ENCODE measurements at places on chromosomes 6 and 20.

- no peak for DNase-seq
These were observed 5.3 kb upstream of the TTPAL start for GRCh38 chr20:44470327-44470726.

- no peak for DNase-seq
These were observed 46.7 kb downstream of the MARCKS start for GRCh38 chr6:113903666-113904330.

DNA sequence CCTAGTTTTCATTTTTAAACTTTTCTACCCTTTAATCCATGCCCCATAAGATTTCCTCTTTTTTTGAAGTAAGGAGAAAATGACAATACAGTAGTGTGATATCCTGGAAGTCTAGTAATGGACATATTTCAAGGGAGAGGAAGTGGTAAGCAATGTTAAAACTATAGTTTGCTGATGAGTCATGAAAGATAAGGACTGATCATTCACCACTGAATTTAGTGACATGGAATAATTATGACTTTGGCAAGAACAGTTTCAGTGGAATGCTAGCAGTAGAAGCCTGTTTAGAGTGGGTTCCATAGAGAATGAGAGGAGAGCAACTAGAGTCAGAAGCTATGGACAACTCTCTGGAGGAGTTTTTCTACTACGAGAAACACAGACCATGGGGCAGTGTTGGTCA is 24.9 kb upstream of the SLC2A12 start:
- no peak for DNase-seq

DNA sequence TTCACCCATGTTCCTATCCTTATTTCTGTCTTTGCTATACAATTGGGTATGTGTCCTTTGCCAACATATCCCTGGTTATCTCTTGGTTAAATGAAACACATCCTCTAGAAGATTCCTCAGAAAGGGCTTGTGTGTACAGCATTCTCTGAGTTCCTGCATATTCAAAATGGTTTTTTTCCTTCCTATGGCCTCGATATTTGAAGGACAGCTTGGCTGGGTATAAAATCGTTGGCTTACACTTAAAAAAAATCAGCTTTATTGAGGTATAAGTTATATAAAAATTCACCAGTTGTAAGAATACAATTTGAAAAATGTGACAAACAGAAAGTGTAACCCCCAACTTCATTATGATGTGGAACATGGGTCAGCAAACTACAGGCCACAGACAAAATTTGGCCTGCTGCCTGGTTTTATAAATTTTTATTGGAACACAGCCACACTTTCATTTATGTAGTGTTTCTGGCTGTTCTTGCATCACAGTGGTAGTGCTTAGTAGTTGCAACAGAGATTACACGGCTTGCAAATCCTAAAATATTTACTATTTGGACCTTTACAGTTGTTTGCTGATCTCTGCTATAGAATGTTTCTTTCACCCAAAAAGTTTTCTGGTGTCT is 16.7 kb downstream of the PCMT1 start:
- DNase-seq: no peak

- no peak for DNase-seq
These were observed 503.7 kb downstream of the KIF16B start for GRCh38 chr20:16069389-16070010.

DNA sequence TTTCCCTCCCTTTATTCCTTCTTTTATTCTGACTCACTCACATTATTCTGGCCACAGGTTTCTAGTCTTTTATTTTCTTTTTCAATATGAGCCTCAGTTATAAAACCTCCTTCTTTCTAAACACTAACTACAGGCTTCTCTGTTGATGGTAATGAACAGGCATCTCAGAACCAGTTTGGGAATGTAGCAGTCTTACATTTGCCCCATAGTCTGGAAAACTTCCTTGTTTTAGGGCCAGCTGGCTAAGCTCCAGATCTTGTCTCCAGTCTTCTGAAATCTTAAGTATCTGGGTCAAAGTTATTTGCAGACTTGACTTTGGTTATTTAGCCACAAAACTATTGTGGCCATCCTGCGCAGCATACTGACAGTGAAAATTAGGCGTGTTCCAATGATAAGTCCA is 97.0 kb upstream of the MAN1A1 start:
- DNase-seq: no peak

DNA sequence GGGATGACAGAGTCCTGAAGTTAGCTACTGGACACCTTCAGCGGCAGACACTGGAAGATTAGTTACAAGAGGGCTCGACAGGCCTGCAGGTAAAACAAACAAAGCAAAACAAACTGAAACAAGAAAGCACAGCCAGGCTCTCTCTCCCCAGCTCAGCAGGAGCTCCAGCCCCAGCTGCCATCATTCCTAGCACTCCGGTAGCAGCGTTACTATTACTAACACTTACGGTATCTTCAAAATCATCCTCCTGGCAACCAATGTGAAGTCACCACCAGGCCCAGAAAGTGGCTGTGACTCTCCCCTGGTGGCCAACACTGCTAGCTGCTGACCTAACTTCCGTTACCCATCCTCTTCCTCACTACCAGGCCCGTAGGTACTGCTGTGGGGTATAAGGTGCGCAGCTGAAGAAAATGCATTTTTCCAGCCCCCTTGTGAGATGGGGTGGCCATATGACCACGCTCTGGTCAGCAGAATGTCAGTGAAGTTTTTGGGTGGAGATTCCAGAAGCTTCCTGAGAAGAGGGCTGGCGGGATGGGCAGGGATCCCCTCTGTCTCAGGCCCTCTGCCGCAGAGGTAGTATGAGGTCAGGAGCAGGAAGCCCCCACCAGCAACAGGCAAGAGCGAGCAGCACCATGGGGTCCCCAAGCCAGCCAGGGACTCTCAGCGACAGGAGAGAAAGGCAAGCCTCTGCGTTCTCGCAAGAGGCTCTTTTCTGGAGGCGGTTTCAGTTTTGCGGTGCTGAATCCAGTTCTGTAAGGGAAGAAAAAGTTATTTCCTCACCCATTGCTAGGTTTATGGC is 37.4 kb upstream of the TBXT start:
- no peak for DNase-seq

- no peak for DNase-seq
These were observed 17.8 kb upstream of the BCKDHB start for GRCh38 chr6:80088637-80089036.

GRCh38 chr6:88164061-88164460 is 2.1 kb downstream of the CNR1 start:
- DNase-seq: no peak

DNA sequence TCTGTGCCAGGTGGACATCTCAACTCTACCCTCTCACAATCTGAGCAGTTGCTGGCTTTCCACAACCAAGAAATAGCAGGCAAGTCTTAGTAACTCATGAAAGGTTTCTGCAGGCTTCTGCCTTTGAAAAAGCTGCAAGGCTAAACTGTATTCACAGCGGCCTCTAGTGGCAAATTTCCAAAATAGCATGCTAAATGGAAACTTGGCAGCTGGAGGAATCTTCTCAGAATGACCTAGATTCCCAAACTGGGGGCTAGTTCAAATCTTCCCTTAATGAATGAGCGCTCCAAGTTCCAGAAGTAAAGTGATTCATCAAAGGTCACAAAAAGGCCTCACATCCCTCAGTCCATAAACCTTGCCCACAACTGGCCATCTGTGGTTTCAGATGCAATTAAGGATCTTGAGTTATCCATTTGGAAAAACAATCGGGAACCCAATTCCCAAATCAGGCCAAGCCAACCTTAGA is 11.9 kb upstream of the CPNE5 start:
- DNase-seq: peak; percentile 48

DNA sequence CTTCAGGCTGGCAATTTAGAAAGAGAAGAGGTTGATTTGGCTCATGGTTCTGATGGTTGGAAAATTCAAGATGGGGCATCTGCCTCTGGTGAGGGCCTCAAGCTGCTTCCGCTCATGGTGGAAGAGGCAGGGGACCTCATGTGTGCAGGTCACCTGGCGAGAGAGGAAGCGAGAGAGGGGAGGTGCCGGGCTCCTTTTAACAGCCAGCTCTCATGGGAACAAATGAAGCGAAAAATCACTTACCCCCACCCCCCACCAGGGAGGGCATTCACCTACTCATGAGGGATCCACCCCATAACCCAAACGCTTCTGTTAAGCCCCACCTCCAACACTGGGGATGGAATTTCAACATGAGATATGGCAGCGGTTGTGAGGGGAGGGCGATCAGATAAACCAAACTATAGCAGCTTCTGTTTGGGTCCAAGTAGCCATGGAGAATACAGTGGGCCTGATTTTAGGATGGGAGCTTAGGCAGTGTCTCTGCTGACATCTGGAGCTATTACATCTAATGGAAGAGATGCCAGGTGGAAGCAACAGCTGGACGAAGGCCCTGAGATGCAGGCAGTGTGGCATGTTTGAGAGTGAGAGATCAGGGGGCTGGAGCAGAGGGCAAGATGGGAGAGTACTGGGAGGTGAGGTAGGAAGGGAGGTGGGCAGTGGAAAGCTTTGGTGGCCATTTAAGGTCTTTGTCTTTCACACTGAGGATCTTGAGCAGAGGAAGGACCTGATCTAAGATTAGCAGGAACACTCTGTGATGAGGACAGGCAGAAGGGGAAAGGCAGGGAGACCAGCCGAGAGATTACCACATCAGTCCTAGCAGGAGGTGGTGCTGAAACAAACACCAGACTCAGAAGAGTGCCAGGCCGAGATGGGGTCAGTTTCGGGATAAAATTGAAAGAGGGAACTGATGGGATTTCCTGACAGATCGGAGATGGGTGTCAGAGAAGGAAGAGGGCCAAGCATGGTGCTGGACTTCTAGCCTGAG is 161.8 kb downstream of the NFATC2 start:
- DNase-seq: no peak

GRCh38 chr6:151176911-151177770 is 62.6 kb upstream of the AKAP12 start:
- no peak for DNase-seq

DNA sequence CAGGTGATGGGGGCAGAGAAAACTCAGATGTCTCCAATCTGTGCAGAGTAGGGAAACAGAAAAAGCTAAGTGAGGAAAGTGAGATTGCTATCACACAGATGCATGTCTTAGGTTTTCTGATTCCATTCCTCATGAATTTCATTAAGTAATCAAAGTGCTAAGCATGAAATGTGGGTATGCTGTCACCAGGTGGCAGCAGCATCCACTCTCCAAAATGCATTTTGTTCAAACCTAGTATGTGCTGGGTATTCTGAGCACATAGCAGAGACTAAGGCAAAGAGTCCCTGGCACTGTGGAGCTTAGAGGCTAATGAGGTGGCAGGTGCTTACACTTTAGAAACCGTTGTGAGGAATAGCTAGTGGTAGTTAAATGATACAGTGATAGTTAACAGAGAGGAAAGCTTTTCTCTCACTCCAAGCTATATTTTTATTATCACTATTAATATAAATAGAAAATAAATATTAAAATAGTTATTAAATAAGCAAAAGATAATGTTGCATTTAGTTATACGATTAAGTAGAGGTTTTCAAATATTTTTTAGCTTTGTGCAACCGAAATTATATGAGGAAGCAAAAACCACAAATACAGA is 179.5 kb downstream of the CDH26 start:
- no peak for DNase-seq
